Stimulated activated CD4-positive, alpha-beta T cell treated with anti-CD3 and anti-CD28 coated beads, Interleukin-15, amount 100 ng/mL, for 1 hour (primary cell): ENCODE measurements at places on chromosomes 16 and 17.
A peak's percentile ranks its signal among the peaks of the same experiment; 100 is the strongest.

DNA sequence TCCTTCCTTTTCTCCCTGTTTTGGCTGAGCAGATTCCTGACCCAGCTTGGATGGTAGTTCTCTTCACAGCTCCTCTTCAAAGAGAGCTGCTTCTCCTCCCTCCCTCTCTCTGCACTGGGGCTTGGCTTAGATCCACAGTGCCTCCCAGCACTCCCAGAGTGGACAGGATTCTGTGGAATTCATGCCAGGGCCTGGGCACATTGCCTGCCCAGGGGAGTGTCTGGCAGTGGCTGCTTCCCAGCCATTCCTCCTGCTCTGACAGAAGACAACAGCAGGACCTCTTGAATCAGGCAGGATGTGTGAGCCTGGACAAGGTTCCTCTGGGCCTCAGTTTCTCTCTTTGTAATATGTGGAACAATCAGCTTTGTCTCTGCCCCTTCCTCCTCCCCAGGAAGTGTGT, 4.5 kb upstream of the MMP28 start:
- DNase-seq = no peak

GRCh38 chr17:65027305-65027704, 29.2 kb downstream of the GNA13 start:
- DNase-seq = peak; percentile 18

- DNase-seq = no peak
Observed at GRCh38 chr17:57145347-57145746, 60.3 kb downstream of the AKAP1 start.

- DNase-seq = no peak
Observed at GRCh38 chr17:54784305-54784704, 116.3 kb upstream of the TOM1L1 start.

- DNase-seq = no peak
Observed at GRCh38 chr16:85378145-85379040, 234.7 kb upstream of the GSE1 start.

DNA sequence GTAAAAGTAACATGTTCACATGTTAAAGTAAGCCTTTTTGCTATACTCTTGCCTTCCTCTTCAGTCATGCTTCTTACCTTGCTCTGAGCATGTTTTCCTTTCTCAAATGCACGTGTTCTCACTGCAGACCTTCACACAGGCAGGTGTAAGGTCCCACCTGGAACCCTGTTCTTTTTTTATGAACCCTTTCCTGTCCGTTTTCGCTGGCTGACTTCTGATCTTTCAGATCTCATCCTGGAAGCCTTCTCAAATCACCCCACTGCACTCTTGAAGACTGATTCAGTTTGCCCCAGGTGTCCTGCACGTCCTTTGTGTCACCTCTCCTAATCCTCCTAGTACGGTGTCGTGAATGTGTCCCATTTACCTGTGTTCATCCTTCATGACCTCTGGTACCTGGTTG, 313.6 kb downstream of the SNX29 start:
- no peak for DNase-seq

GRCh38 chr17:31854672-31855071, 4.4 kb downstream of the COPRS start:
- DNase-seq = no peak

- DNase-seq = no peak
Observed at GRCh38 chr16:80158766-80159165, 382.0 kb upstream of the DYNLRB2 start.

GRCh38 chr17:67652433-67652832, 65.3 kb upstream of the NOL11 start:
- no peak for DNase-seq

DNA sequence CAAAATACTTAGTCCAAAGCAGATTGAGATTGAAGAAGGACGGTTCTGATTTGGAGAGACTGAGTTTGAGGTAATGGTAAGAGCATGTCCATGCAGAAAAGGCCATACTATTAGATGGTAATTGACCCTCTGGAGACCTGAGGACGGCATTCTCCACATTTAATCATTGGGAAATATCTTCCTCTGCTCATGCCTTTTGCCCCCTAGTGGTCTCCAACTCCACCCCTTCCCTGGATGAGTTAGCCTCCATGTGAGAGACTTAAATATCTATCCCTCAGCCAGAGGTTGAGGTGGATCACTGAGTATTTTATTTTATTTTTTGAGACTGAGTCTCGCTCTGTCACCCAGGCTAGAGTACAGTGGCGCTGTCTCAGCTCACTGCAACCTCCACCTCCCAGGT, 10.4 kb upstream of the OR3A1 start:
- no peak for DNase-seq
